Stimulated activated CD8-positive, alpha-beta memory T cell treated with anti-CD3 and anti-CD28 coated beads, Interleukin-2, amount 100 ng/mL, for 1 hour (primary cell): ENCODE measurements at places on chromosomes 1 and 21.

- no peak for DNase-seq
Observed at GRCh38 chr1:226827458-226827857, 43.0 kb upstream of the PSEN2 start.

DNA sequence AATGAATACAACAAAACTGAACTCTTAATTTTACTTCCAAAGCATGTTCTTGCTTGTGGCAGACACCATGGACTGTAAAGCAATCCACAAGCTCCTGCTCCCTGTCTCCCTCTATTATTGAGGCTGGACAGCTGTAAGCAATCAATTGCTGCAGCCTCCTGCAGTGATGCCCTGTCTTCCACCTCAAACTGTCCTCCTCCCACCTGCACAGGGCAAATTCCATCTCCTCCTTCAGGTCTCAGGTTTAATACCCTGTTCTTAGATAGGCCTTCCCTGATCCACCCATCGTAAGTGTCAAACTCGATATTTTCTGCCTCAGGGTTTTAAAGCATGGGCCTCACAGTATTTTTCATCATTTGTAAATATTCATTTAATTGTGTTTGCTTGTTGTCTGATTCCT, 81.8 kb downstream of the LYST start:
- no peak for DNase-seq

GRCh38 chr1:245512980-245513578, 358.3 kb downstream of the KIF26B start:
- DNase-seq: no peak

- DNase-seq: no peak
Observed at GRCh38 chr1:21587602-21587953, 78.4 kb downstream of the ALPL start.

DNA sequence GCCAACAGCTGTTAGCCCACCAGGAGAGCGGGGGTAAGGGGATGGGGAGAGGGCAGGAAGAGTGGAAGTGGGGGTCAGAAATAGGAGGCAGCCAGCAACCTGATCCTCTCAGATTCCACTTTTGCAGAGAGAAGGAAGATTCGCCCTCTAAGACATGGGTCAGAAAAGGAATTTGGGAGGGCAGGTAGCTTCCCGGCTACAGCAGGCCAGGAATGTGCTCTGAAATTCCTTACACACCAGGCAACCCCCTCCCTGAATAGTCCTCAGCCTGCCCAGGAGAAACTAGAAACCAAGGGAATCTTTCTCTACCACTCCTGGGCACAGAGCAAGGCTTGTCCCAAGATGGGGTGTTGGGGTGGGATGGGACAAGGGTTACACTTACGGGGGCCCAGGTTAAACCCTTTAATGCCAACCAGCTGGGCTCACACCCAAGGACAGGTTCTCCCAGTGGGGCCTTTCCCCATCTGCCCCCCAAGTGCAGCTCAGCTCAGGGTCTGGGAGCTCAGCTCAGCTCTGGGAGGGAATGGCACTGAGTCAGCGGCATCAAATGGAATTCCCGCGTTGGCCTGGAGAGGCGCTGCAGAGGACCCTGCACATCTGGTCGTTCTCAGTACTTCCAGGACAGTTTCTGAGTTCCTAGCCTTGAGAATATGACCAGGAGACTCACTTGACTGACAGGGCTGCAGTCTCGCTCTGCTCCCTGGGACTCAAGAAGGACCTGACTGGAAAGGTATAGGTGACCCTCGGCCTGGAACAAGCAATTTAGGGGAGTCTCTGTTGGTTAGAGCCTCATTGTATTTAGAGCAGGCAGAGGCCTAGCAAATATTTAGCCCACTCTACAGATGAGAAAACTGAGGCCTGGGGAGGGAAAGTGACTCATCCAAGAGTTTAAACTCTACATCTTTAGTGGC, 761 bp downstream of the TNNT2 start:
- DNase-seq: no peak

DNA sequence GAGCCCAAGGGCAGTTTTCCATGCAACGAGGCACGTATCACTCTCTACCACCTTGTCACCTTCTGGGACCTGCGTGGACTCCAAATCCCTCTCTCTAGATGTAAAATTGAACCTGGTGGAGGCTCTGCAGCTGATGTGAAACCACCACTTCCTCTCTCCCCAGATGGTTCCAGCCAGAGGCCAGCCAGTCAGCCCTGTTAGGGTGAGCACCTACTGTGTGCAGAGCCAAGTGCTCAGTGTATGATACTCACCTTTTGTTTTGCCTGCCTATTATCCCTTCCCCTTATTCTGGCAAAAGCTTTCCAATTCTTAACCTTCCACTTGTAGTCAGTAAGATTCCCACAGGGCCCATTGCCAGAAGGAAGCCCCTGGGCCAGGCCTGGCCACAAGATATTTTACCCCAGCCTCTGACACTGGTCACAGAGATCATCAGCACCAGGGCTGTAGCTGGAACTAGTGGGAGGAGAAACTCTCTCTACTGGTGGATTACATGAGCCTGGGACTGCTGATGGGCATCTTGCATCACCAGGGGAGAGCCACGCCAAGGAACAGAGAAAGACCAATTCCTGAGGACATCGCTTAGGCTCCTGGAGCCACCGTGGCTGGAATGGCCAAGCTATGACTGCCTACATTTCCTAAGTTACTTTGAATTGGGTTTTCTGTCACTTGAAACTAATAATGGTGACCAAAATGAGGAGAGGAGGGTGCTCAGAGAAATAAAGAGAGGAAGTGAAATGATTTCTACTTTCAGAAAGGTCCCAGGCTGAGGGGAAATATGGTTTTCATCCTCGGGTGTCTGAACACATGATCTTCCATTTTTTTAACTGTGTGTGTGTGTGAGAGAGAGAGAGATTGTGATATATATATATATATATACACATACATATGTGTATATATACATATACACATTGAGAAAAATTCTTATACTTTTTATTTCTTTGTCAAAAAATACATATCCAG, 26.6 kb upstream of the RD3 start:
- no peak for DNase-seq

- DNase-seq: no peak
Observed at GRCh38 chr1:43312663-43313515, 12.1 kb downstream of the TIE1 start.

DNA sequence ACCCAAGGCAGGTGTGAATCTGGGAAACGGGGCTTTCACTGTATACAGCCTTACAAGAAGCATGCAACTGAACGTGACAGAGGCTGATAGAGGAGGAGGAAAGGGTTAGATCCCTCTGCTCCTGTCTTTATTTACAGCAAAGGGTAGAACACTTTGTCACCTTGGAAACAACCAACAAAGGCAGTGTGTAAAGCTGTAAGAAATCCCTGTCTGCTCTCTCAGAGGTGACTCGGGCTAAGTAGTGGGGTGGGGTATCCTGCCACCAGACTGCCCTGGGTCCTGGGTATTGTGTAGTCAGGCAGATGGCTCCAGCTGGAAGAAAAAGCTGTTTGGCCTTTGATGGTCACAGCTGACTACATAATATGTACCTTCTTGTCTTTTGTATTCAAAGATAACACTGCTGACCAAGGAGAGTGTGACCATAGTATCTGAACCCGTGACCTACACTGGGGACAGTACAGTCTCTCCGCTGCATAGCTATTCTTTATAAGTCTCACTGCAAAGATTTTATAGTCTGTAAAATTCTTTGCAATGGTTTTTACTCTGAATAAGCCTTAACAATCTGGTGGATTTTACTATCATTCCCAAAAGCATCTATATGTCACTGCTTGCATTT, 22.1 kb upstream of the POU2F1 start:
- no peak for DNase-seq

- DNase-seq: no peak
Observed at GRCh38 chr1:186605762-186606350, 74.4 kb downstream of the PTGS2 start.

DNA sequence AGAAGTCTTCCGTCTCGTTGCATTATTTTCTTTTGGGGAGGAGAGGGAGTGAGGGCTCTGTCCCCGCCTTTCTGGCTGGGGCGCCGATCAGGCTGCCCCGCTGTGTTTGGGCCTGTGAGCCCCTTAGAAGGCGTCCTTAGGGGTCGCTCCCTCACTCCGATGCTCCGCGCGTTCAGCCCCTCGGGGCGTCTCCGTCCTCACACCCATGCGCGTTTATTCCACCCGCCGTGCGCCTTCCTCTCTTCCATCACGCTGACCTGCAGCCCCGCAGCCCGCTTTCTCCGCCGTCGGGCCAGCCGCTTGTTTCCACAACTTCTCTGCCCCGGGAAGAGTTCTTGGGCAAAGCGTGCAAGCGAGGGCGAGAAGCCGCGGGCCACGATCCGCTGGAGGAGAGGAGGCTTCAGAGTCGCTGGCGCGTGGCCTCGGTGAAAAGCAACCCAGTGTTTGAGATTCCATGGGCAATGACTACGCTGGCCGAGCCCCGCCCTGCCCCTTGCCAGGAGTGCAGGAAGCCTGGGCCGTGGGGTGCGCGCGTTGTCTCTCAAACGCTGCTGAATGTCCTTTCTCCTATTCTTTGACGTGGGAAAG, 27.7 kb downstream of the TRIM11 start:
- no peak for DNase-seq
